ENCODE measurements at places on chromosomes 12 and 14. TPM values are rescaled to one million over a fixed set of nuclear protein-coding genes. Genes with fewer than 3 reads are reported as not detected.

Gene TSPAN9
- 20.5 TPM for total RNA-seq

GRCh38 chr12:50971946-50972345, 19.6 kb downstream of the HIGD1C start:
- no peak for DNase-seq

DNA sequence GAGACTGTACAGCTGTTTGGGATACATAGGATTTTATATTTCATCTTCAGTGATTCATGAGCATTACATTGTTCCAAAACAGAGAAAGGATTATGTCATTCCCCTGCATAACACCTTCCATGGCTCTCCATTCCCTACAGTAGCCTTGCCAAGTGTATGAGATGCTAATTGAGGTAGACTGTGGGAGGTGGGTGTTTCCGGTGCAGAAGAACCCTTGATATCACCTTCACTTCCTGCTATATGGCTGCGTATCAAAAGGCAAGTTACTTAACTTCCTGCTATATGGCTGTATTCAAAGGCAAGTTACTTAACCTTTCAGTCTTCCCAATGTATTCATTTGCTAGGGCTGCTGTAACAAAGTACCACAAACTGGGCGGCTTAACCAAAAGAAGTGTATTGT, 11.2 kb downstream of the FAR2 start:
- no peak for DNase-seq

DNA sequence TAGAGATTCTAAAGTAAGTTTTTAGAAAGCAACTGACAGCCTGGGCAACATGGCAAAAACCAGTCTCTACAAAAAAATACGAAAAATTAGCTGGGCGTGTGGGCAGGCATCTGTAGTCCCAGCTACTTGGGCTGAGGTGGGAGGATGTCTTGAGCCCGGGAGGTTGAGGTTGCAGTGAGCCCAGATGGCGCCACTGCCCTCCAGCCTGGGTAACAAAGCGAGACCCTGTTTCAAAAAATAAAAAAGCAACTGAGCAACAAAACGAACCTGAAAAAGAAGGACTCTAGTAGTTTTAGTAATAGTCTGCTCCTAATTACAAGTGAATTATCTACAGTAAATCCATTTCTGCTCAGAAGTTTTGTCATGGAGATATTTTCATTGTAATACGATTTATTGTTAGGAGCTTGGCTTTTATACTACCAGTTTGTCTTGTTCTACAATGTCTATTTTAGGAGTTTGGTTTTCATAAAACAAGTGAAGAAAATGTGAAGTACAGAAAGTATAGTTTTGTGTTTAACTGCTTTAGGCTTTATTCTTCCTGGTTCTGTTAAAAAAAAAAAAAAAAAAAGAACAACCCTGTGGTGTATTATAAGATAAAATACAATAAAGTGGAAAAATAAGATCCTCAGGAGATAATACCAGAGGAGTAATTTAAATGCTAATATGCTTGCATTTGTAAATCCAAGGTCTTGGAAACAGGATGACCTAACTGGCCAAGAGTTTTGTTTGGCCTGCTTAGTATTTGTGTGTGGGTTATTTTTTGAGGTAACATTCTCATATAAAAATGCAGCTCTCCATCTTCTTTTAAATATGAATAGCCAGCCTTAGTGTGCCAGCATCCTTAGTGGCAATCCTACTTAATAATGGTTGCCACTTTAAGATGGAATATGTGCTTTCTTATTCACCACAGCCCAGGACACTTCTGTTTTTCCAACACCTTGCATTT, 2.8 kb downstream of the TMX1 start:
- DNase-seq, result no peak

Gene SIX1
- total RNA-seq, result 4.6 TPM

DNA sequence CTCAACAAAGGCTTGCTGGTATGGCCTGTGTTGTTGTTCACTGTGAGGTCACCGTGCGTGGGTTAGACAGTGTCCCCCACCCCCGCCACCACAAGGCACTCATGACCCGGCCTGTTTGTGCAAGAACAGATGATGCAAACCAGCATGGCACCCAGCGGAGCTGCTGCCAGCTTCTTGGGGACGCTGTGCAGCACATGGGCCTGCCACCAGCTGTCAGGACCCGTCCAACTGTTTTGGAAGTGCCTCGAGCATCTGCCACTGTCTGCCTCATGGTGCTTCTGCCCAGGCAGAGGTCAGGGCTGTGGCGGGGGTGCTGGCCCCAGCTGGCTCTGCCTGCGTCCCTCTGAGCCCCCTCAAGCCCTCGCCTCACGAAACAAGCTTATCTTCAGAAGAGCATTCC, 1.5 kb downstream of the ASB2 start:
- DNase-seq, result no peak

DNA sequence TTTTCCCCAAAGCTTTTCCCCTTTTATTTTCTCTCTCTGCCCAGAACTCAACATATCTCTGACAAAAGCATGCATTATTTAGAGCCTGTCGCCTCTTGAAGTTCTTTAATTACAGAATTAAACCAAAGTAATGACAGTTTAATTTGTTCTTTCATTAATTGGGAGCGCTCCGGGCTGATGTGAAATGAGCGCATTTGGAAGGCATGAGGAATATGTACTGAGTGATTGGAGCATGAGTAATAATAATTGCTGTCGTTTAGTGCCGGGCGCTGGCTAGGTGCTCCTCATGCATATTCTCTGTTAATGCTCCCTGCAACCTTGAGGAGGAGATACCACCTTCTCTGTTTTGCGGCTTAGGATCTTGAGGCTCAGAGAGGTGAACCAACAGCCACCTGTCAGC, 120.5 kb downstream of the SLC25A47 start:
- no peak for DNase-seq

- DNase-seq, result no peak
These were observed 17.0 kb downstream of the RIC8B start for GRCh38 chr12:106791531-106791930.

Gene KRT3
- total RNA-seq, result 0.06 TPM

DNA sequence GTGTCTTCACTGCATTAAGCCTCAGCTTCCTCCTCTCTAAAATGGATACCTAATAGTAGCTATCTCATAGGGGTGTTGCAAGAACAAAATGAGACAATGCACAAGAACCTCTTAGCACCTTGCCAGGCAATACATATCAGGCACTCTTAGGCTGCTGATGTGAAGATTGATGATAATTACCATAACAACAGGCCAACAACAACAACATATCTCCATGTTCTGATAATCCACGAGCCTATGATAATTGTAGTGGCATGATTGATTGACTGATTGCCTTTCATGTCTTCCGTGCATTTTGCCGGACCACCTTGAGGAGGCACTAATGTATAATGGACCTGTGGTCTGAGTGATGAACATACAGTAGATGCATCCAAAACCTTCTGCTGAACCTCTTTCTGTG, 50.7 kb upstream of the WSCD2 start:
- no peak for DNase-seq

Gene FAM186B
- not detected for total RNA-seq

Gene FOXG1
- total RNA-seq, result 0.06 TPM

- DNase-seq, result no peak
These were observed 326.7 kb downstream of the ADGRD1 start for GRCh38 chr12:131280426-131280825.

Gene NRIP2
- not detected for total RNA-seq

Measured in epithelial cell of proximal tubule (primary cell).